RPMI7951 (cell line): ENCODE measurements at places on chromosomes 3 and 15.
A peak's percentile ranks its signal among the peaks of the same experiment; 100 is the strongest.

DNA sequence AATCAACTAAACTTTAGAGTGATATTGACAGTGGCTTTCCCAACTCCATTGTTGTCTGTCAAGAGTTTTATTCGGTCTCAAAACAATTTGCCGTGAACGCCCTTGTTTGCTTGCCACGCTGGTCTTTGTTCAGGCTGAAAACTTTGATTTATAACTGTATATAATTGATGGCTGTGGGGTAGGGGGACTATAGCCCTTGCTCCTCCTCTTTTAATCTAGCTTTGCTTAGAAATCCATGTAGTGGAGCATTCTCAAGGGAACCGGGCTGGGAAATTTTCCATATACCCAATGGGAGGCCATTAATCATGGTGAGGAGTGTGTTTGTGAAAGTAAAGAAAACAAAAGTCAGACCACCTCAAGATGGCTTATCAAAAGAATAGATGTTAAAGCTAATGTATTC is 339.8 kb upstream of the RARB start:
- DNase-seq, result no peak

- peak; percentile 59 for DNase-seq
Observed at GRCh38 chr3:88149101-88149508, 654 bp upstream of the C3orf38 start.

DNA sequence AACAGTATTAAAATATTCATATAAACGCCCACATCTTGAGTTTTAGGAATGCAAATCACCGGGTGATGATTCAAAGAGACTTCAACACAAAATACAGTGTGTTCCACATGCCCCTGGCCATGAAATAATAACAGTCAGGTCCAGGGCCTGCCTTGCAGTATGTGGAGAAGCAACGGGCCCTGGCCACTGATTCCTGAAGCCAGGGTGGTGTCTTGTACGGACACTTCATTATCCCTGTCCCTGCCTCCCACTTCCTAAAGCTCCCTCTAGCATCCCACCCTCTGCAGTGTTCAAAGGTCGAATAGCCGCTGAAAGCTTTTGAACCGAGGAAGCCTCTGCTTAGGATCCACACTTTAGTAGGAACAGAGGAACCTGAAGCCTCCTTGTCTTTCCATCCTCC is 50.4 kb upstream of the PCSK6 start:
- no peak for DNase-seq

DNA sequence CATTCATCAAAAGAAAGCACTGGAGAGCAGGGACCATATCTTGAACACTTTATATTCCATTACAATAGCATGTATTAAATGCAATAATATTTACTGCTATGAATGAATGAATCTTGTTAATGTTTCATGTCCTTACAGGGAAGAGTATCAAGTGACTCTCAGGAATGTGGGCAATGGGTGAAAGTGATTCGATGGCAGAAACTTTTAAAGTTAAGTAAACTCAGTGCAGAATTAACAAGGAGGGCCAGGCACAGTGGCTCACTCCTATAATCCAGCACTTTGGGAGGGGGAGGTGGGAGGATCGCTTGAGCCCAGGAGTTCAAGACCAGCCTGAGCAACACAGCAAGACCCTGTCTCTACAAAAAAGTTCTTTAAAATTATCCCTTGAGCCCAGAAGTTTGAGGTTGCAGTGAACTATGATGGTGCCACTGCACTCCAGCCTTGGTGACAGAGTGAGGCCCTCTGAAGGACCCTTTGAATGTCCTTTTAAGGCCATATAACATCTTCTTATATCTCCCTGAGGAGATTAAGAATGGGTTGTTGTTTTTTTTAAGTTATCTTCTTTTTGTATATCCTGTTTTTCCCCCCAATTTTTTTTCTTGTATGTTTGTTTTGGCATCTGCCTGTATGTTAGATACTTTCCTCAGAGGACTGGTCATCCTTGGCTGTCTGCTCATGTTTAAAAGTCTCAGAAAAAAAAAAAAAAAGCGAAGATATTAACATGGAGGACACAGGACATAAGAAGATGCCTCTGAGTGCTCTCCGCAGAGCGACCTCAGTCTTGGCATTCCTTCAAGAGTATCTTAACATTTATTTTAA is 9.6 kb upstream of the FSIP1 start:
- no peak for DNase-seq

DNA sequence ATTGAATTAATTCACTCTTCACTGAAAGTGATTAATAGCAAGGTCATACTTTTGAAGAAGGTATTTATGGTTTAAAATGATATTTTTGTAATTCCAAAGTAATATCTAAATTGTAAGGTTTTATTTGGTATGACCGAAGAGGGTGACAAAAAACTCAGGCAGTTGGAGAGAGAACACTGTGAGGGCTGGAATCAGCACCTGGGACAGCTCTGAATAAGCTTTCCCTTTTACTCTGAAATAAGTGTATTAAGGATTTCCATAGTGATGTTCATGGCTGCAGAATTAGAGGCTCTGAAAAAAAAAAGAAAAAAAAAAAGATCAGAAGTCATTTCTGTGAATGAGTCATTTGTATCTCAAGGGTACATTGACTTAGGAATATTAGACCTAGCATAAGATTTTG is 299.5 kb downstream of the IL5RA start:
- DNase-seq, result peak; percentile 6

DNA sequence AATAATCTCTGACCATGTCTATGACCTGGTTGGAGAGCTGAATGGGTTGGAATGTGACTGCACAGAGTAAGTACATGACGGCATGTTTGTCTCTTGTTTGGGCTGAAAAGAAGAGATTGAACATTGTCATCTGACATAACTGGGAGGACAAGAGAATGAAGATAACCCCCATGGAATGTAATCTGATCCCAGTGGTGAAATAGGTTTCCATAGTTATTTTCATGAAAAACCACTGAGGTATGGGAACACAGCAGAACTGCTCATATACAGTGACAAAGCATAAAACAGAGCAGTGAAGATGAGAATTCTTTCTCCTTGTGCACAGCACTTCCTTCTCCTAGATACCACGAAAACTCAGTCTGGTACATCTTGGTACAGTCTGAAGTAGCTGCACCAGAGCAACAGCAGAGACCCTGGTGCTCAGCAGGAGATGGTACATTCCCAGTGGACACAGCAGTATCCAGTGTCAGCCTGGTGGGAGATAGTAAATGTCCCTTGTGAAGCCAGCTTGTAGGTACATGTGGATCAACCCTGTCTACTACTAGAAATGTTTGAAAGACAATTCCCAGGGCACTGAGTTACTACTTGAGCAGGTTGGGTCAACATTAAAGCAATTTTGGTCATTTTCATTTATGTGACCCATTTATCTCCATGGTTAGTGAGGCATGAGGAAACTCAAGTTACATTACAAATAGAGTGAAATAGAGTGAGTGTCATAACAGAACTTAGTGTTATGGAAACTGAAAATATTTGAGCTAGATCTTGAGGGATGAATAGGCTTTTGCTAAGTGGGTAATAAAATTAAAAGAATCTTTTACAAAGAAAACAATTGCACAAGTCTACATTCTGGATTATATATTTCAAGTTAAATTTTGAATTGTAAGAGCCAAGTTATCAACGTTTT is 178.3 kb downstream of the SUCNR1 start:
- DNase-seq, result no peak

- DNase-seq, result no peak
Observed at GRCh38 chr3:141122455-141123030, 71.4 kb downstream of the SPSB4 start.
